Naive B cell (primary cell): ENCODE measurements at places on chromosomes 3 and 15. TPM values are rescaled to one million over a fixed set of nuclear protein-coding genes. Genes with fewer than 3 reads are reported as not detected.

DNA sequence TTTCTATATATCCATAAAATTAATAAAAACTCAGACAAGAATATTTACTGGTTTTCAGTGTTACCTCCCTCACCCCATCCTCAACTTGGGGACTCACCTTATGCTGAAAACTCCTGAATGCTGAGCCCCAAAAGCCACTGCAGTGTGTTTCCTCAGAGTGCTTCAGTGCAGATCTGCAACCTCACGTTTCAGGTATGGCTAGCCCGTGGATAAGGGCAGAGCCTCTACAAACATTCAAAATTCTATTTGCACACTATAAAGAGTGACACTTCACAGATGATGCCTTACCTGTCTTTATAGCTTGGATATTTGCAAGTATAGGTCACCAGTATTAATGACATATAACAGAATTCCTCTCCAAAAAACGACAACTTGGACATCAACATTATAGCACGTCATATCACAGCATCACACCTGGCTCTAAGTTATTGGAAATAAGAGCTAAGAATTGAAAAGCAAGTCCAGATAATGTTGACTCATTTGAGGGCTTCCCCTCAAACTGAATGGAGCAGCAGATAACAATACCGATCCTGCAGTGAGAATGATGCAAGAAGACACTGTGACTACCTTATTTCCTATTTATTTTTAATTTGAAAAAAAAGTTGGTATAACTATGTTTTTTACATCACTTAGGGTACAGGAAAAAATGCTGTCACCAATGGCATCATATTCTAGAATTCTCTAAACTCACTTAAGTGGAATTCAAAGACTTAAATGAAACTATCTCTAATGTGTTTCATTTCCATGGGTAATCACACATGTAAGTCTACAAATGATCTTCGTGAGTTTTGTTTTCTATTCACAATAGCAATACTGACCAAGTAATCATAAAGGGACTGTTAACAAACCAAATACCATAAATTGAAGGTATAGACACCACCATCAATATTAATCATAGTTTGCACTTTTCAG is 40.7 kb upstream of the RSL24D1 start:
- no peak for DNase-seq

Gene RPS27L
- polyA plus RNA-seq: 167 TPM

- no peak for DNase-seq
These were observed 49.1 kb downstream of the TRANK1 start for GRCh38 chr3:36895496-36896409.

- DNase-seq: no peak
These were observed 148.0 kb upstream of the TPM1 start for GRCh38 chr15:62894322-62895085.

Gene FRMD5
- polyA plus RNA-seq: 0.29 TPM

DNA sequence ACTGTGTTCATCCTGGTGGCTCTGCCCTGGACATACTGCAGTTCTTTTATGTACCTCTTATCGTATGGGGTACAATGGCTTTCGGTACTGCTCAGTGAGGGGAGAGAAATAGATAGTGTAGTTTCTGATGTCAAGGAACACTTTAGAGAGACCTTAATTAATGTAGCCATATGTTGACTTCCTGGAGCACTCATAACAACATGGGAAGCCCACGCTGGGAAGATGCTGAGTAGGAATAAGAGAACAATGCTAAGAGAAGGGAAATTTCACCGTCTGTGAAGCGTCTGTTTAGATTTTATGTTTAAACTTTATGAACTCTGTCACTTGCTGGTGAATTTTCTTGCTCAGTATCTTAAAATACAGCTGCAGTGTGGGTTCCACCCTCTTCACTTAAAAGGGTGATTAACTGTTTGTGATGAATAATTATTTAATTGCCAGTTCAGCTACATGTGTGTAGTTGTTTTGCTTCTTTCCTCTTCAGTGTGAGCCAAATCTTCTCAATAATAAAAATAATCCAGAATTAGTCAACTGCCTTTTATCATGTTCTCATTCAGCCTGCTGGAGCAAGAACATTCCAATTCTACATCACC is 373.1 kb upstream of the TPRG1 start:
- no peak for DNase-seq

Gene DUOXA2
- polyA plus RNA-seq: not detected

Gene GRK7
- polyA plus RNA-seq: not detected

Gene TUSC7
- polyA plus RNA-seq: not detected

Gene SMCO1
- polyA plus RNA-seq: not detected

- no peak for DNase-seq
These were observed 110.5 kb upstream of the WNT5A start for GRCh38 chr3:55597641-55598040.

GRCh38 chr3:189304465-189305351 is 132.9 kb downstream of the TPRG1 start:
- no peak for DNase-seq

- DNase-seq: no peak
These were observed 76.6 kb downstream of the SLCO3A1 start for GRCh38 chr15:91930092-91930491.

GRCh38 chr15:90266061-90266431 is 574 bp downstream of the NGRN start:
- DNase-seq: no peak

Gene SST
- not detected for polyA plus RNA-seq

Gene KLHDC8B
- polyA plus RNA-seq: 0.56 TPM

GRCh38 chr3:18422972-18423371 is 2.2 kb downstream of the SATB1 start:
- DNase-seq: no peak

Gene OR5K1
- polyA plus RNA-seq: not detected

Gene ZNF385D
- not detected for polyA plus RNA-seq

DNA sequence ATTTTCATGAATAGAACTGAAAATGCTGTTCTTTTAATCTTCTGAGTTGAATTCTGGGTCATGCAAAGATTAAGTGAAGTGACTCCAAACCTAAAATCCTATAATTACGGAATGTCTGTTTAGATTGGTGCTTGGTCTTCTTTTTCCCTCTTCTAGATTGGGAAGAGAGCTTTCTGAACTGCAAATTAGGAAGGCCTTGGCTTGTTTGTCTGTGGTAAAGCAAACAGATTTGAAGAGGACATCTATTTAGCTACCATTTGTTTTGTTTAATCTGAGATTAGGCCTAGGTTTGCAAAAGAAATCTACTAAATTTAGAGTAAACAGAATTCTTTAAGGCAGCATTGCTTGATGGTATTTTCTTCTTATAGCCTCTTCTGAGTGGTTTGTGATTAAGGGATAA is 23.5 kb downstream of the PAQR9 start:
- no peak for DNase-seq

DNA sequence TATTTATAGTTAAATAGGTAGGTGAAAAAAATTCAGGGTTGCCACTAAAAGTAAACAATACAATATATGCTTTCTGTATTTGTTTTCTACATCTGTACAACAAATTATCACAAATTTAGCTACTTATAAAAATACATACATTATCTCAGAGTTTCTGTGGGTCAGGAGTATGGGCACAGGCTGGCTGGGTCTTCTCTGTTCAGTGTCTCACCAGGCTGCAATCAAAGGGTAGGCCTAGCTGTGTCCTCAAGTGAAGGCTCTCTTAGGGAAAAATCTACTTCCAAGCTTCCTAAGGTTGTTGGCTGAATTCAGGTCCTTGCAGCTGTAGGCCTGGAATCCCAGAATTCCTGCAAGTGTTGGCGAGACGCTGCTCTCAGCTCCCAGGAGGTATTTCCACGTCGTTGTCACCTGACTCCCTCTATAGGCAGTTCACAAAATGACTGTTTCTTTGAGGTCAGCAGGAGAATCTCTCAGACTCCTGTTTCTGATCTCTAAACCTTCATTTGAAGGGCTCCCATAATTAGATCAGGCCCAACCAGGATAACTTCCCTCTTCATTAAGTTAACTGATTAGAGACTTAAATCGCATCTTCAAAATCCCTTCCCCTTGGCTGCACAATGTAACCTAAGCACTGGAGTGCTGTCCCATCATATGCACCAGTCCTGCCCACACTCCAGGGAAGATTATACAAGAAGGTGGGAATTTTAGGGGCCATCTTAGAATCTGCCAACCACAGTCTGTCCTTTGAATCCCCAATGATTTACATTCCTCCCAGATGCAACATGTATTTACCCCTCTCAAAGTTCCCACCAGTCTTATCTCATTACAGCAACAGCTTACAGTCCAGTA is 296.6 kb downstream of the SUCLG2 start:
- DNase-seq: no peak

DNA sequence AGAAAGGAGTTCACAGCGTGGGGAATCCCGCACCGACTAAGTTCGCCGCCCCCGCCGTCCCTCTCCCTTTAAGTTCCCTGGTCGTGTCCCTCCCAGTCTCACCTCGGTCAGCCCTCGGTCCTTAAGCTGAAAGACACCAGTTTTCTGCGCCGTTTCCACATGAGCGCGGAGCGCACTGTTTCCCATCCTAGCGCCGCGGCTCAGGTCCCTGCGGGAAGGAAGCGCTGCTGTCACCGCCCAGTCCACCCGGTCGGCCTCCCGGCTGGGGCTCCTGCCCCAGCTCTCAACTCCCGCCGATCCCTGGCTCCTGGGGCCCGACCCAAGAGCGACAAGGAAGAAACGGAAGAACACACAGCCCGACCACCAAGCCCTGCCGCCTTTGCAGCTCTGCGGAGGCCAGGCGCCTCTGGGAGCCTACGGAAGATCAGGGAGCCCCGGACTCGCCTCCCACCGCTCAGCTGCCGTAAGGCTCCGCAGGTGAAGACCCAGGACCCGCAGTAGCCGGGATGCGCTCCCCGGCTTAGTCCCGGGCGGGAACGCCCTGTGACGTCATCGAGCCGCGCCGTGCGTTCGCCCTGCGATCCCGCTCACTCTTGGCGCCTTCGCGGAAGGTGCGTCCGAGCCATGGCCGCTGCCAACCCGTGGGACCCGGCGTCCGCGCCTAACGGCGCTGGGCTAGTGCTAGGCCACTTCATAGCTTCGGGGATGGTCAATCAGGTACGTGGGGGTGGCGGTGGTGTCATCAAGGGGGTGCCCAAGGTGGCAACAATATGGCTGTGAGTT is at the start of the genes HAUS2 and LRRC57:
Gene HAUS2, plus strand, starts transcription at position 590 of the 783 bp plus-strand sequence. Its CDS starts 35 bp downstream, at position 625.
Gene LRRC57, minus strand, starts transcription at position 545 of the 783 bp plus-strand sequence. Its CDS starts 359 bp downstream, at position 186.
- peak; percentile 86 for DNase-seq

Gene LOXL1
- polyA plus RNA-seq: not detected

DNA sequence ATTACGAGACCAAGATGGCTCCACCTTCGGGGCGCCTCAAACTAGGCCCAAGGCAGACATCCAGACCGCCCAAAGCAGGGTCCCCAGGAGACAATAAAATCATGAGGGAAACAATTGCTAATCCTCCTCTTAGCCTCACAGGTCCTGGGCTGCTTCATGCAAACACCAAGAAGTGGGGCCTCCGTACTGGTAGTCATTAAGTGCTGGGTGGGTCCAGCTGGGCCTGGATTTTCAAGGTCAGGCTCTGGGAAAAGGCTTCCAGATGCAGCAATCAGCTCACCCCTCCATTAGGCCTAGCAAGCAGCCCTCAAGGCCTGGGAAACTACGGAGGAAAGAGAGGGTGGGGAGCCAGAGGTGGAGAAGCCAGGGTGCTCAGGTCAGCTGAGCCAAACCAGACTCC is 634 bp downstream of the FBXL22 start:
- DNase-seq: no peak

DNA sequence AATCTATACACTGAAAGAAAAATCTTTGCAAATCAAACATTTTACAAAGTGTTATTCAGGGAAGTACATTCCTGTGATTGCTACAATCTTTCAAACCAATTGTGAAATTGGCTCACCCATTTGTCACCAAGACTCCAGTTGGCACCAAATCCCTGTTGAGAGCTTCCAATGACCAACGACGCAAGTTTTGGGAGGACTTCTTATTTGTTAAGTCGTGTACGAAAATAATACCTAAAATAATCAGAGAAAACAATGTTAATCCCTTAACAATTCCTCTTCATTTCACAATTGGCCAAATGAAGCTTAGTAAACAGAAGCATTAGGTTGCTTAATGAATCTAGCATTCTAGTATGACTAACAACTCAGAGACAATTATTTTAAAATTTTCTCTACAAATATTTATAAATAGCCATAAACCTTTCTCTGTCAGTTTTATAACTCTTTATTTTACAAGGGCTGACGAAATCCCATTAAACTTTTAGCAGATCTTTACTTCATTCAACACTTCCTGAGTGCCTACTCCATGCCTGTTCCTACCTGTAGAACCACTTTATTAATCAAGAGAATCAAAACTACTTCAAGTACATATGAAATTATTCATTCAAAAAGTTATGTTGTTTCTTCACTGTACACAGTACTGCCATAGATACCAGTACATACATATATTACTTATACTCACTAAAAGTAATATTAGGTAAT is 24.0 kb upstream of the HGD start:
- DNase-seq: no peak

Gene ATP10A
- polyA plus RNA-seq: 0.15 TPM

GRCh38 chr3:14231145-14231990 is 52.8 kb downstream of the LSM3 start:
- no peak for DNase-seq

Gene PCOLCE2
- not detected for polyA plus RNA-seq

GRCh38 chr15:22253676-22254408 is 173.5 kb downstream of the OR4M2 start:
- peak; percentile 60 for DNase-seq

GRCh38 chr3:133965906-133966305 is 63.8 kb downstream of the SLCO2A1 start:
- DNase-seq: no peak

DNA sequence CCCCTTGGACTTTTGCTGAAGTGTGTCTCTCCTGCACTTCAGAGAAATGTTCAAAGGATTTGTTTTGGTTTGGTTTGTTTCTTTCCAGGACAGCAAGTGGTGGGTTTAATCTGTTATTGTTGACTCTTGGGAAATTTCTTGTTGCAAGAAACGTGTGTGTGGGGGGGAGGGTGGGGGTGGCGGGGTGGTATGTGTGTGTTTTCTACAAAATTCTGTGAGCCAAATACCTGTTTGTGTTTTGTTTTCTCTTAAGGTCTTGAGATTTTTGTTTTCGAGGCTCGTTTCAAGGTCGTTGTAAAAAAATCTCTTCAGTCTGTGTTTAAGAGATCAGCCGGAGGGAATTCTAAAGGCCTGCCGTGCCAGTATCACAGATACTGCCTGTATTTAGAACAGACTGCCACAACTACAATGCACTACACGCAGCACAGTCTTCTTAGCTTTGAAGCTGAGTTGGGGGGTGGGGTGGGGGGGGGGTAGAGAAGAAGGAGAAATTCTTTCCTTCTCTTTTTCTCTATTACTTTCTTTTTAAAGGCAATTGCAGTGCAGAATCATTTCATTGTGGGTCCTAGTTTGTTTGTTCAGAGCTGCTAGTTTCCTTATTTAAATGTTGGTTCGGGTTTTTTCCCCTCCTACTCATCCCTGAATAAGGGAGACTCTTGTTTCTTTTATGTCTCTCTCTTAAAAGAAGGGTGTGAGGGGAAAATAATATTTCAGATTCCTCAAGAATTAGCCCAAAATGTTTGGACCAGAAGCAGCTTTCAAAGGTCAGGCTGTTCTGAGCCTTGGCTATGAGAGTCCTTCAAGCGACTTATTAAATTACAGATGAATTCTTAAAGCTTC is 1.4 kb upstream of the BCL6 start:
- DNase-seq: no peak

GRCh38 chr15:101240358-101240757 is 11.5 kb downstream of the CHSY1 start:
- DNase-seq: no peak

Gene TRIM59
- polyA plus RNA-seq: 37.2 TPM

DNA sequence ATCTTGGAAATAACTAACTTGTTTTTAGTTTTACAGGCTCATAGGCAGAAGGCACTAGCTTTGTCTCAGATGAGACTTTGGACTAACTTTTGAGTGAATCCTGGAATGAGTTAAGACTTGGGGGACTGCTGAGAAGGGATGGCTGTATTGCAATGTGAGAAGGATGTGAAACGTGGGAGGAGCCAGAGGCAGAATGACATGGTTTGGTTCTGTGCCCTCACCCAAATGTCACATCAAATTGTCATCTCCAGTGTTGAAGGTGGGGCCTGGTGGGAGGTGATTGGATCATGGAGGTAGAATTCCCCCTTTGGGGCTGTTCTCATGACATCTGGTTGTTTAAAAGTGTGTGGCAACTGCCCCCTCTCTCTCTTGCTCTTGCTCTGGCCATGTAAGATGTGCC is 28.8 kb upstream of the CCDC50 start:
- DNase-seq: no peak
